ENCODE measurements at places on chromosomes 5 and 9. TPM values are rescaled to one million over a fixed set of nuclear protein-coding genes. Genes with fewer than 3 reads are reported as not detected.
A peak's percentile ranks its signal among the peaks of the same experiment; 100 is the strongest.

- no peaks in the 10 kb centered on the region for H3K4me1 ChIP-seq
- H3K27me3 ChIP-seq: no peaks in the 10 kb centered on the region
- no peaks in the 10 kb centered on the region for H3K36me3 ChIP-seq
- no peak overlapping the region for H3K4me3 ChIP-seq
- no peak overlapping the region for H3K27ac ChIP-seq
These were observed 332.3 kb upstream of the NUDT12 start for GRCh38 chr5:103894882-103895281.

DNA sequence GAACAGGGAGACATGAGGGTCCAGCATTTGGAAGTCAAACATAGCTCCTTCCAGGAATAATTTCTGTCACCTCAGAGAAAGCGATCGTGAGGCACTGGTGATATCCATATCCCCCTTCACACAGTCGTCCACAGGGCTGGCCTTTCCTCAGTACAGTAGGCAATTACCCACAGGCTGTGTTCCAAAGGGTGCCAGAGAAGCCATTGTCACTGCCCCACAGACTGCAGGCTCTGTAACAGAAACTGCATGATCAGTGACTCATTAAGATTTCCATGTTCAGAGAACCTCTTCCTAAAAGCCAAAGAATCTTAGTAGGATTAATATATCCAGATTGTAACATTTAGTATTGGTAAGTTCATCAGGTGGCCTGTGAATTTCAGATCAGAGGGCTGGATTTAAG is 127.6 kb downstream of the RPS23 start:
- H3K4me3 ChIP-seq: no peak overlapping the region
- no peak overlapping the region for H3K27ac ChIP-seq
- H3K27me3 ChIP-seq: no peaks in the 10 kb centered on the region
- no peaks in the 10 kb centered on the region for H3K36me3 ChIP-seq
- peaks cover 26% of the 10 kb centered on the region for H3K4me1 ChIP-seq
- no peak for DNase-seq

Gene S100Z
- not detected for total RNA-seq

DNA sequence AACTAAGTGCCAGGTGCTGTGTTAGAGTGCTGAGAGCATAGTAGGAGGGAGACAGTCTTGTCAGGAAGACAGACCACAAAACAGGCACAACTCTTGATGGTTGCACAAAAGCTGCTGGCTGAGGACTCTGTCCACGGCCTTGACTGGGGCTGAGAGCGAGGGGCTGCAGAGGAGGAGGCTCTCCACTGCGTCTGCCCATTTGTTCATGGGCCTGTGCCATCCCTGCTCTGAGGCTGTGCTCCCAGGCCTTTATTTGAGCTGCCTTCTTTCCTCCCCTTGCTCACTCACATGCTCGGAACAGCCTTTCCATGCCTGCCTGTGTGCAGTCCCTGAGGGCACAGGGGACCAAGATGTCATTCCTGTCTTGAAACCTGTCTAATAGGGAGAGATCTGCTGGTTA is 147.8 kb downstream of the CACNA1B start:
- DNase-seq: peak; percentile 86
- H3K27me3 ChIP-seq: peaks cover 64% of the 10 kb centered on the region
- no peak overlapping the region for H3K27ac ChIP-seq
- H3K4me3 ChIP-seq: no peak overlapping the region

All from esophagus muscularis mucosa (tissue), 4 donors.